Large intestine (tissue), 12 donors: ENCODE measurements at places on chromosomes 6 and 20.
A peak's percentile ranks its signal among the peaks of the same experiment; 100 is the strongest.

DNA sequence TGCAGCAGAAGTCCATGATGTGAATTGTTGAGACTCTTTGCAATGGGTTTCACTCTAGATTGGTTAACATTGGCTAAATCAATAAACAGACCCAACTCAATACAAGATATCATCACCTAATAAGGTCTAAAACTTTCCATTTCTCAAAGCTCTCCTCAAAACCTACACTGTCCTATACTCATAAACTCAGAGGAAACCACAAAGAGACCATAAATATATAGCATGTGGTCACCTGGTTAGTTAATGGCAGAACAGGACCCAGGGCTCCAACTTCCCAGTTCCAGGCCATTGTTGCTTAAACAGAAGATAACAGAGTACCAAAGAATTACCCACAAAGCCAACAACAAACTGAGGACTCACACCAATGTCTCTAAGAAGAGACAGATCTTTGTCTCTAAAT, 12.0 kb downstream of the RTN4IP1 start:
- DNase-seq, result no peak

DNA sequence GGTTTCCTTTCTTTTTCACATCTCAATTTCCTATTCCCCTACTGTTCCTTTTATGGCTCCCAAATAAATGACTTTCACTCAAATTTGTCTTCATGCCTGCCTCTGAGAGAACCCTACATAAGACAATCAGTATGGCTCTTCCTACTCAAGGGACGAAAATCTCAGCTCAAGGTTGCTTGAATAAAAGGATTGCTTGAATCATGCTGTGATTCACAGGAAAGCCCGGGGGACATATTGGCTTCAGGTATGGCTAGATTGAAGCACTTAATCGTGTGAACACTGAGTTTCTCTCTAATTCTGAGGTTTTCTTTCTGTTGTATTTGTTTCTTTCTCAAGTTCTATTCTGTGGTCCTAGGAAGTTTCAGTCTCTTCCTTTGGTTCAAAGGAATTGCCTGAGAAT, 140.3 kb upstream of the SULF2 start:
- DNase-seq, result no peak

DNA sequence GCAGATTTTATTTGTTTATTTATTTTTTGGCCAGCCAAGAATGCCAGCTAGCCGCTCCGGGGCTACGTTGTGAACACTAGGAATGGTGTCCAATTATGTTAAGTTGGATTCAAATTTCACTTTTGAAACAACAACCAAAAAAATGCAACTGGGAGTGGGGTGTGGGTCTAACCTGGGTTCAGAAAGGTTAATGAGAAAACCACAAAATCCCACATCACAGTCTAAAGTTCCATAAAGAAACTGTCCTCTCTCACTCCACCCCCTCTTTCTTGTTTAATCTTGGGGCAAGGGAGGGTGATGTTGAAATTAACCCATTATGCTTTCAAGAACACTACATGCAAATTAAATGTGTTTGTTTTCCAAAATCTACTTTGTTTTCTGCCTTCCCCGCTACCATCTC, 77.2 kb downstream of the LINC00237 start:
- DNase-seq, result no peak

DNA sequence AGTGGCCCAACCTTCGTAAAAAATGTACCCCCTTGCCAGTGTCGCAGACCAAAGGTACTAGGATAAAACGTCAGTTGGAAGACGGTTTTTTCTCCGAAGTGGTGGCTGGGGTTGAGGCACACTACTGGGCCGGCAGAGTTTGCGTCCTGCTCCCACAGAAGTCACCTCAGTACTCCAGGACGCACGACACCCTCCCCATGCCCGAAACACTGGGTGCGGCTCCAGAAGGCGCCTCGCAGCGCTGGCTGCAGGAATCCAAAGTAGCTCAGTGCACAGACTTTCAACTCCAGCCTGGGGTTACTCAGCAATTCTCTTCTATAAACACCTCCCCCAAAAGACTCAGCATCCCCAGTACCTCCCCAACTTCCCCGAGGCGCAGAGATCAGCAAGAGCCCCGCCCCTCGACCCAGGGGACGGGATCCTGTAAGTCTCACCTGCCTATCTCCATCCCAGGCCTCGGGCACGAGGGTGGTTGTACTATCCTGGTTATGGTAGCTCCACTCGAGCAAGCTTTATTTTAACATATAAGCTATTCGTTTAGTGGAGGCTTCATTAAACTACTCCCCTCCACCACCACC, 88.2 kb downstream of the ZFP64 start:
- no peak for DNase-seq

DNA sequence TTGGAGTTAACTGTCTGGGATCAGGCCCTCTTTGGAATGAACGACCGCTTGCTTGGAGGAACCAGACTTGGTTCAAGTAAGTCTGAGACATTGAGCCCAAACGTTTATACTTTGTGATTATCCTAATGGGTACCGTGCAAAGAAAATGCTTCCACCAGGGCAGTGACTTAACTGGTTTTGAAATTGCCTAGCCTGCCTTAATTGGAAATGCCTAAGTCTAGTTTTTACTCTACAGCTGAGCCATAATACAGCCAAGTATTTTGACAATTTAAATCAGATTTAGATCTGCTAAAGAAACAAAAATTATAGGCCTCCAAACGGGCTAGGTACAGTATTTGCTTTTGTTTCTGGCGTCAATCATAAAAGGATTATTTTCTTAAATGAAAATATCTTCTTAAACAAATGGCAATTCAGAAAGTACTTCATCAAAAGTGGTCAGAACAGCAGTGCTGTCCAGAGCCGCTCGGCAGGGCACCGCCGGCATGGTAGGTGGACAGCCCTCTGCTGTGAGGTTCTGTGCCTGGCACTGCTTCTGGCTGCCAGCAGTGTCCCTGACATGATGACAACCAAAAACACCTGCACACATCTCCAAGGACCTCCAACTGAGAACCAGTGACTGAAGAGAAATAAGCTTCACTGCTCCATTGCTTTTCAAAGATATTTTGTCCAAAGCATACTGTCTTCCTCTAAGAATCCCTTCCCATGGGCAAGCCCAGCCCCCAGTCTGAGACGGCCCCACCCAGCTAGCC, 55.6 kb downstream of the EZR start:
- DNase-seq, result no peak

- DNase-seq, result peak; percentile 46
These were observed 109.8 kb downstream of the SULF2 start for GRCh38 chr20:47675190-47676142.

DNA sequence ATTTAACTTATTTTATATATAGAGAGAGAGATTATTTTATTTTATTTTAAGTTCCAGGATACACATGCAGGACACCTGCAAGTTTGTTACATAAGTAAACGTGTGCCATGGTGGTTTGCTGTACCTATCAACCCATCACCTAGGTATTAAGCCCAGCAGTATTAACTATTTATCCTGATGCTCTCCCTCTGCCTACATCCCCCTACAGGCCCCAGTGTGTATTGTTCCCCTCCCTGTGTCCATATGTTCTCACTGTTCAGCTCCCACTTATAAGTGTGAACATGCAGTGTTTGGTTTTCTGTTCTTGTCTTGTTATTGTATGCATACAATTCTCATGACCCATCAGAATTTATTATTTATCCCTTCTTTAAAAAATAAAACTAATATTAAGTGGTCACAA, 34.6 kb downstream of the FKBP1C start:
- DNase-seq, result no peak

GRCh38 chr20:50054626-50055511, 58.1 kb downstream of the UBE2V1 start:
- peak; percentile 25 for DNase-seq

GRCh38 chr20:35129647-35130069, 17.5 kb downstream of the EDEM2 start:
- DNase-seq, result no peak

- no peak for DNase-seq
These were observed 28.1 kb upstream of the EEF1E1 start for GRCh38 chr6:8130399-8130798.

DNA sequence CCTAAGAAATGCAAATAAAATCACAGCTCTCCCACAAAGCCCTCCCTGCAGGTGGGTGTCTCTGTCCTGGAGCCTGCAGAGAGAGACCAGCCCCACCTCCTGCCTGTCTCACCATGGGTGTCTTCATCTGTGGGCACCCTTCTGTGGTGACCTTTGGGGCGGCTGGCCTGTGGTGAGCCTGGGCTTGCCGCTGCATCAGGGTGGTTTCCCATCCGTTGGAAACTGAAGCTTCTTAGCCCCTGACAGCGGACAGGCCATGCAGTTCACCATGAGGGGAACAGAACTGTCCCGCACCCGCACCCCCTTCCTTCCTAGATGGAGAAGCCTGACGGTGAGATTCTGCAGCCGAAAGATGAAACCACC, 42.3 kb upstream of the FRMD1 start:
- DNase-seq, result no peak

- no peak for DNase-seq
These were observed 79.5 kb downstream of the ATP9A start for GRCh38 chr20:51688600-51689244.

- DNase-seq, result no peak
These were observed 442.7 kb downstream of the TENT5A start for GRCh38 chr6:81309811-81310210.

GRCh38 chr6:22605736-22606135, 36.4 kb downstream of the HDGFL1 start:
- DNase-seq, result no peak

GRCh38 chr20:52383995-52384621, 192.5 kb upstream of the ZFP64 start:
- DNase-seq, result no peak

- DNase-seq, result no peak
These were observed 3.1 kb downstream of the NTSR1 start for GRCh38 chr20:62711703-62712101.

GRCh38 chr6:51514748-51515402, 572.5 kb downstream of the PKHD1 start:
- DNase-seq, result no peak

- no peak for DNase-seq
These were observed 13.8 kb downstream of the SYNJ2 start for GRCh38 chr6:157995458-157995857.

- peak; percentile 22 for DNase-seq
These were observed 4.6 kb downstream of the OR2H2 start for GRCh38 chr6:29589423-29590048.

GRCh38 chr20:37095108-37095598, 644 bp downstream of the RBL1 start:
- no peak for DNase-seq

DNA sequence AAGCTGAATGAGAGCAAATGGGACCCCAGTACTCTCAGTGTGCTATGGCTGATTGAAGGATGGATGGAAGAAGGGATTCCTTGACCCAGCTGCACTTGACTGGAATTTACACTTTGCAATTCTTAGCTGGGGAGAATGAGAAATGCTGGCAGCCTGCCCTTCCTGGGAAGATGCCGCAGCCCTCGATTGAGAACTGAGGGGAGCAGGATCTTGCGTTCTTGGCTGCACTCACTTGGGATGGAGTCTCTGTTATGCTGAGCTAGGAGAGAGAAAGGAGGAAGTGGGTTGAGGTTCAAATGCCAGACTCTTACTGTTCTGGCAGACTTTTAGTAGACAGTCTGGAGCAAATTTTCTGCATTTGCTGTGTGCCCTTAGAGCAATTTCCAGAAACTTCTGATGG, 221.2 kb downstream of the FNDC1 start:
- peak; percentile 5 for DNase-seq

GRCh38 chr6:28580475-28580874, 54.8 kb downstream of the GPX5 start:
- DNase-seq, result no peak

DNA sequence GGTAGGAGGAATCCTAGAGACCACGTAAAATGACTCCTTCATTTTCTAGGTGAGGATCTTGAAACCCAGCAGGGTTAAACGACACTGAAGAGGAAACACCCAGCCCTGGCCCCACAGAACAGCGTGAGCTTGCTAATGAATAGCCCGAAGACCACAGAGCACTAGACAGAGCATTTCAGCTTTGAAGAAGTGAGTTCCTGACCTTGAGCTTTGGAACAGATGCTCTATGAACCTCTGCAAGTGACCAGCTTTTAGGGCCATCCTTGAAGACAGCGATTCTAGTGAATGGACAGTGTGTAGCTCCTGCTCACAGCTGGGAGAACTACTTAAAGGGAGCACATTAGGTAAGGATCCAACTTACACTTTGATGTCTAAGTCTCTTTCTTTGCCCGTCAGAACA, 74.0 kb upstream of the FRMD1 start:
- no peak for DNase-seq

DNA sequence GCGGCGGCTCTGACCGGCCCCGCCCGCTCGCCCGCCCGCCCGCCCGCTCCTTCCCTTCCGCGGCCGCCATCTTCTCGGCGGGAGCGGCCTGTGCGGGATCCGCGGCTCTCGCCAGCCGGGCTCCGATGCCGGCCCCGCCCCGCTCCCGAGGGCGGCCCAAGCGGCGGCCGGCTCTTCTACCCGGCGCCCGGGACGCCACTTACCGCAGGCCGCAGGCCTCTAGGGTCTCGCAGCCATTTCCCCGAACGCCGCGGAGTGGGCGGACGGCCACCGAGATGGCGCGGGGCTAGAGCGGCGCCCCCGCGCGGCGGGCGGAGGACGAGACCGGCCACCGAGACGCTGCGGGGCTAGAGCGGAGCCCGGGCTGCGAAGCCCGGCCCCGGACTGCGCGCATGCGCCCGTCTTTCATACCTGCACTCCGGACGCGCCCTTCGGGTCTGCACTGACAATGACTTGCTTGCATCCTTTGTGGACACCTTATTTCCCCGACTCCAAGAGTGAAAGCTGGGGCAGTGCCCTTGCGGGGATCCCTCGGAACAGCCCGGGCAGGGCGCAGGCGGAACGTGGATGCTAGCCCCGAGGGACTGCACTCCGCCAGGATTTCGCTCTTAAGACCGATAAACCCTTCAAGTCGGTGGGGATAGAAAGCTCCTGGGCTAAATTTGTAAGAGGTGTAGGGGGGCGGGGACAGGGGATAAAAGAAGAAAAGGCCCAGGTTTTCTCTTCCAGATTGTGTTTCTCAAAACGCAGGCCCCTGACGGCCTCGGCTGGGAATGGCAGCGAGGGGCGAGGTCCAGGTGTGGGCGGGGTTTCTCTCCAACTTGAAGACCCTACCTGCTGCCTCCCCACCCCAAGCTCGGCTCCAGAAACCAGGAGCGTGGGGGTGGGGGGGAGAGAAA, at the start of gene DIDO1:
TSS of gene DIDO1 (minus strand) at position 277 of the 899 bp plus-strand sequence.
- DNase-seq, result peak; percentile 93

DNA sequence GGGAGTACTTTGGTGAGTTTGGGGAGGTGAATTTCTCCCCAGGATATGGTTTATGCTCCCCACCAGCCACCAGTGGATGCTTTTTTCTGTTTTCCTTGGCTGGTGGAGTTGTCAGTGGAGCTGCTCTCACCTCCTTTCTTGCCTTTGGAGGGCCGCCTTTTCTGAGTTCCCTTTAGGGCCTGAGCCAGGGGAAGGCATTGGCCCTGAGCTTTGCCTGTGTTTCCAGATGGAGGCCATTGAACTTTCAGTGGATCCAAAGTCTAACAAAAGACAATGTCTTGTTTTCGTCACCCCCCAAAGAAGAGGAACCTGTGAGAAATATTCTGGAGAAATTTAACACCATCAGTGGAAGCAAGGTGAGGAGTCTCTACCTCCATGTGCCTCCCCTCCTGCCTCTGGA, 4.4 kb upstream of the TMEM14A start:
- no peak for DNase-seq

- DNase-seq, result no peak
These were observed 306.1 kb upstream of the FLRT3 start for GRCh38 chr20:14643556-14643955.

DNA sequence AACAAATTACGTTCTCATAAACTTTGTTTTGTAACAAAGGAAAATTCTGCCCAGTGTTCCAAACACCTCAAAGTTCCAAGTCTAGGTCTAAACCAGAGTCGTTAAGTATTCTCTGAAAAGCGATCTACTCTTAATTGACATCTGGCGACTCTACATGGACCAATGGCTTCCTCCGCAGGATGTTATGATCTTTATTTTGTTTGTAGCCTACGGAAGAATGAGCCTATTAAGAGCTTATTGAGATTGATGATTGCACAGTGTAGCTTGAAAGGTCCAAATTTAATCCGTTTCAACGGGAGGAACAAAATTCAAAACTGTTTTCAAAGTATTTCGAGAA, 61.1 kb downstream of the FAM217A start:
- no peak for DNase-seq
